ENCODE measurements at places on chromosomes 6 and 20.

- peak; percentile 25 for DNase-seq
These were observed 476 bp downstream of the IGF2R start for GRCh38 chr6:159969204-159969912.

DNA sequence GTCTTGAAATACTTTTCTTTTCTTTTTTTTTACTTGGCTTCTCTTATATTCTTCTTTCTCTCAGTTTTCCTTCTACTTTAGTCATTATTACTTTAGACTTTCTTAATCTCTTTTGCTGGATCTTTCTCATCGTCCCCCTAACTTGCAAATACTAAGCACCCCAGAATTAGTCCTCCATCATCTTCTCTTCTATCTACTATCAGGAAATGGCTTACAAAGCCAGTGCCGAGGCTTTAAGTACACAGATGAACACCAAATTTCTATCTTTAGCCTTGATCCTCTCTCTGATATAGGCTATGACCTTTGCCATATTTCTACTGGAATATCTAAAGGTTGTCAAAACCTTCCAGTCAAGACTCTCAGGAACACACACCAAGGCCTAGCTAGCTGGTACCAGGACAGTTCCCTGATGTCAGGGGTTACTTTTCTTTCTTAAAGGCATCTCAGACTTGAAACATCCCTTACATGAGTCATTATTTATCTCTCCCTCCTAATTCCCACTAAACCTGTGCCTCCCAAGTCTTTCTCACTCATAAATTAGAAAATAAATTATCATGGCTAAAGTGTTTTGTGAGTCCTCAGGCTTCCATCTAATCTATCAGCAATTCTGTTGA is 278.6 kb upstream of the TCF21 start:
- DNase-seq = no peak

DNA sequence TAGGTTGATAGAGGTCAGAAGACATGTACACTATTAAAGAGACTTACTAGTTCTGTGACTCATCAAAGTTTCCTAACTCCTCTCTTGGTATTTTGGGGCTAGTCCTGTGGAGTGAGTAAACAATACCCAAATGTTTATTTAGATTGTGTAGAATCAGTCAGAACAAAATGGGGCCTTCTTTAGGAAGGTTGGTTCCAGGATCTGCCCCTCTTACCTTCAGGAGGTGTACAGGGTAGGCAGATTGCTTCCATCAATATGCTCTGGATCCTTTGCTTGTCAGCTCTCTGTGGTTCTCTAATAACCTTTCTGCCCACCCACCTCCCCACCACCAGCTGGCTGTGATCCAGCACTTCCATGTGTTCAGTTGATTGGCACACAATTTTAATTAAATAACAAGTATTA is 107.0 kb downstream of the POPDC3 start:
- DNase-seq = no peak

DNA sequence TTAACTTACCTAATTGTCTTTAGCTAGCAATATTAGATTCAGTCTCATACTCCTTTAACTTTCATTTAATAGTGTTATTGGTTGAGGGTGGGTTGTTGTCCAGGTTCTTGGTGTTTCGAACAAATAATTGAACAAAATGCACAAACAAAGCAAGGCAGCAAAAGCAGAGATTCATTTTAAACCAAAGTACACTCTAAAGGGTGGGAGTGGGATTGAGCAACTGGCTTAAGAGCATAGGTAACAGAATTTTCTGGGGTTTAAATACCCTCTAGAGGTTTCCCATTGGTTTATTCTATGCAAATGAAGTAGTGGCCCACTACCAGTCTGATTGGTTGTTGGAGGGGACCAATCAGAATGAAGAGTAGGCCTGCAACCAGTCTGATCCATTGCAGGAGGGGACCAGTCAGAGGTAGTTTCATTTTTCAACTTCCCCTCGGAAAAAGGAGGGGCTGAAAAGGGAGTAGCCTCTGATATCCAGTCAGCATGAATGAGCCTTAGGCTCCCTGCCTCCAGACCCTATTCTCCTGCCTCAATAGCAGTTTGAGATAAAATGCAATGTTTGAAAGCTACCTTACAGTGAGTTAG is 26.3 kb upstream of the RAB23 start:
- no peak for DNase-seq

- no peak for DNase-seq
These were observed 369 bp upstream of the NSFL1C start for GRCh38 chr20:1467082-1467354.

- DNase-seq = no peak
These were observed 195.0 kb upstream of the MARCKS start for GRCh38 chr6:113662093-113662665.

DNA sequence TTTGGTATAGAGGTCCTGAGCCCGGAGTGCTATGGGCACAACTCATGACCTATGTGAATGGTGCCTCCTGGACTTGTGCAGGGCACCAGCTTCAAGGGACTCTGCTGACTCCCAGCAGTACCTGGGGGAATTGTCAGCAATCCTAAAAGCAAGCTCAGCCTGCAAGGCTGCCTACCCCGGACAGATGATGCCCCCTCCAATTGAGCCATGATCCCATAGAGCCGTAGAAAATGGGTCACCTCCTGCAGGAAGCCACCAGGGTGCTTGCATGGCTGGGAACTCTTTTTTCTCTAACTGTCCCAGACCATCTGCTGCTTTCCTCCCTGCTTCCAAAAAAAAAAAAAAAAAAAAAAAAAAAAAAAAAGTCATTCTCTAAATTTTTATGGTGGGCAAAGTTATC is 12.9 kb upstream of the PRND start:
- DNase-seq = no peak

- DNase-seq = no peak
These were observed 89.7 kb downstream of the FAM50B start for GRCh38 chr6:3938715-3939367.

GRCh38 chr20:10255846-10256245 is 37.2 kb downstream of the SNAP25 start:
- DNase-seq = no peak

GRCh38 chr20:23515250-23515939 is 24.5 kb downstream of the CST8 start:
- no peak for DNase-seq

DNA sequence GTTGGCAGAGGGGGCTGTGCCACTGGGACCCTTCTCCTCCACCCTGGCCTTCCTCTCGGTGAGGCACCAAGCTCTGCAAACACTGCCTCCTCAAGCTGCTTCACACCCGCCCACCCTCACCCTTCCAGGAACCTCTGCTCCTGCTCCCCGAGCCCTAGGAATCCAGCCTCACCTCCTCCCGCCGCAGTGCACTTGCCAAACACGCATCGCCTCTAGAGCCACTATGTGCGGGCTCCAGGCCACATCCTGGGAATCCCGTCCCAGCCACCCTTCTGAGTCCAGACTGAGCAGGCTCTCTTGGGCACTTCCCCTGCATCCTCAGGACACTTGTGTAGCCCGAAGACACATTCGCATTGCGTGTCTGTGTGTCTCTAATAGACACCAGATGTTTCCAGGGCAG is 18.5 kb downstream of the PSMG4 start:
- no peak for DNase-seq

GRCh38 chr20:43014206-43014605 is 175.5 kb downstream of the PTPRT start:
- no peak for DNase-seq

- peak; percentile 35 for DNase-seq
These were observed 18.4 kb downstream of the LAMA4 start for GRCh38 chr6:112235956-112236355.

- DNase-seq = no peak
These were observed 61.0 kb upstream of the SCGN start for GRCh38 chr6:25590986-25591385.

GRCh38 chr20:63107449-63108200 is 100.9 kb upstream of the BHLHE23 start:
- no peak for DNase-seq

GRCh38 chr6:73644941-73645591 is 8.7 kb downstream of the SLC17A5 start:
- no peak for DNase-seq

- no peak for DNase-seq
These were observed 99.5 kb downstream of the PRDM1 start for GRCh38 chr6:106185615-106186014.

DNA sequence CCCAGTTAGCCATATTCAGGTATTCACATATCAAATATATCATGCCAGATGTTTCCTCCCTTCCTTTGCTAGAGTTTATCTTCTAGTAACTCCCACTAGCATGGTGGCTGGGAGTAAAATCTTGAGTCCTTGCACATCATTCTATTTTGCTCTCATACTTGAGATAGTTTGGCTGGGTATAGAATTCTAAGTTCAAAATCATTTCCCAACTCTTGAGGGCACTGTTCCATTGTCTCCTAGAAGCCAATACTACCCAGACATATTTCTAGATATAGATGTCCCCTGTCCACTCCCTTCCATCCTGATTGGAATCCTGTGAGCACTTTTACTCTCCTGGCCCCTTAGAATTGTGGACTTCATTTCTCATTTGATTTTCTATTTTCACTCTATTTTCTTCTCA is 104.7 kb downstream of the ZFP64 start:
- DNase-seq = no peak

DNA sequence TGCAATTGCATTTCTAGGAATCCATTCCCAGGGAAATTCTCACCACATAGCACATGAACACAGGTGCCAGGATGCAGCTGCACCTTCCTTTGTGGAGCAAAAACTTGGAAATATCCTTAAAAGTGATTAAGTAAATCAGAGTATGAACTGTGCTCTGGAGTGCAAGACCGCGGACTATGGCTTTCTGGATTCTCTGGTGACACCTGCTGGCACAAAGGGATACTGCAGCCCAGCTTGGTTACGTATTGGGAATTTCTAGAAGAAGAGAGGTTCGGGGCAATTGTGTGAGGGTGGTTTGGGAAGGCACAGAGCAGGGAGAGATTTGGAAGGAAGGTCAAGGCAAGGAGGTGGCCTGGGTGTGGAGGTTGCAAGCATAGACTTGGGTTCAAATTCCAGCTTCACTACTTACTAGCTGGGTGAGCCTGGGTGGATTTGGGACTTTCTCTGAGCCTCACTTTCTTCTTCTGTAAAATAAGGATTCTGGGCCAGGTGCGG is 15.9 kb upstream of the PEDS1 start:
- peak; percentile 78 for DNase-seq

- no peak for DNase-seq
These were observed 397.7 kb downstream of the RFPL4B start for GRCh38 chr6:112744827-112745226.

GRCh38 chr20:38926934-38927616 is 858 bp downstream of the FAM83D start:
- DNase-seq = no peak

DNA sequence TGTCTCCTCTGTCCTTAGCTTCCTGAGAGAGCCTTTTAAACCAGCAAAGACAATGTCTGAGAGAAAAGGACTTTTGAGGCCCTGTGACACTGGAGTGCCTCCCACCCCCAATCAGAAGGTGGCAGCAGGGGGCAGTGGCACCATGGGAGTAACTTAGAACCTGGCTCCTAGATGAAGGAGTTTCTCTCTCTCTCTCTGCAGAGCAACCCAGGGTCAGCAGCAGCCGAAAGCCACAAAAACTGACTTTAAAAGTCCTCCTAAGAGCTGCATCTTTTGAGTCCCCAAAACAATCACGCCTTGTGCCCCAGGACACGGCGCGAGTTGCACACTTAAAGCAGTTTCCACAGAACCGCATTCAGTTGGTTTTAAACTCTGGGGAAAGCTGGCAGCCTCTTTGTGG is 5.3 kb upstream of the TCP11 start:
- DNase-seq = peak; percentile 15

- no peak for DNase-seq
These were observed 86.9 kb downstream of the PLEKHG1 start for GRCh38 chr6:150686566-150686965.

DNA sequence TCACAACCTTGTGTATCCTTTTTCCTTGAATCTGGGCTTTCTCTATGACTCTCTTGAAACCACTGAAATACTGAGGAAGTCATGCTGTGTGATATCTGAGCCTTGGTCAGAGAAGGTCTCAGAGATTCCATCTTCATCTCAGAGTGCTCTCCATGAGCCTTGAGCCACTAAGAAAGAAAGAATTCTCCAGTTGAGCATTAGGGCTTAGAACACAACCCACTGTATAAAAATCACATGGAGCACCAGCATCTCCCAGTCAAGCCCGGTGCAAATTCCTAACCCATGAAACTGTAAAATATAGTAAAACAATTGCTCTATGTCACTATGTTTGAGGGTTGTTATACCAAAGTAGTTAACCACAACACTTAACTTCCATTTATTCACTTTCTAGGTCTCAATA is 181.4 kb downstream of the MOXD1 start:
- DNase-seq = no peak
